RWPE2 (cell line): ENCODE measurements at places on chromosomes 3 and 15.

GRCh38 chr3:98823791-98824190 lies 60.7 kb downstream of the ST3GAL6 start:
- DNase-seq: no peak

DNA sequence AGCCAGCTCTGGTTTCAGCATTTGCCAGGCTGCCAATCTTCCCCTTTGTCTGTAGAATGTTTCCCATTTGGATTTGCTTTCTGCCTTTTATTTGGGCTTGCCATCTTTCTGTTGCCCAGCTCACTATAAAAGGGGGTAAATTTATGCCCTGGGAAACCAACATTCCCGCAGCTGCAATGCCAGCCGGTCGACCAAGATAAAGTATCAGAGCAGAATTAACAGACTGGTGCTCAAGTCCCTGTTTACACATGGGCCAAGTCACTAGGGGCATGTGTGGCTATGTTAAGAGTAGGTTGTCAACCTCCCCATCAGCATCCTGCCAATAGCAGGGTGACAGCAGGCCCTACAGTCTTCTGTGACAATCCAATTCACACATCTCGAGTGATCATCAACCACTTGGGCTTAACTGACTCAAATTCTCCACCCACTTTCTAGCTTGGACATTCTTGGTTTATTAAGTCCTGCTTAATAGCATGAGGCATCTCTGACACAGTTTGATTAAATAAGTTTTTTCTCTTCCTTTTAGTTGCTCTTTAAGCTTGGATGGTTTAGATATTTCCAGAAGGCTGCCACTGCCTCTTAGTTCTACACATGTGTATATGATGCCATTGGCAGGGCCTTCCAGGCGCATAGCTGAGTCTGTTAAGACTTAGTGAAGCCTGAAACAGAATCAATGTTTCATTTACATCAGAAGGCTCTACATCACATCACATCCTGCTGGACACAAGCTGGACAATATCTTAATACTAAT lies 24.1 kb upstream of the VEPH1 start:
- no peak for DNase-seq

GRCh38 chr3:119388577-119388976 lies 74.8 kb downstream of the TMEM39A start:
- no peak for DNase-seq

DNA sequence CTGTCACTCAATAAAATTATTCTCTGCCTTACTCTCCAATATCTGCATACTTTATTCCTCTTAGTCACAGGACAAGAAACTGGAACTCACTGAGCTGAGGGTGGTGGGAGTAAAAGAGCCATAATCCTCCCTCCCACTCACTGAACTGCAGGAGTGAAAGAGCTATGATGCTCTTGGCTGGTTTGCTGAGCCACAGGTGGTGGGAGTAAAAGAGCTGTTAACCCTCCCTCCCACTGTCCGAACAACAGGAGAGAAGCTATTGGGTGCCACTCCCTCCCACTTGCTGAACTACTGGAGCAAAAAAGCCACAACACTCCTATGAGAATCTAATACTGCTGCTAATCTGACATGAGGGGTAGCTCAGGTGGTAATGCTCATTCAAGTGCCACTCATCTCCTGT lies 391.0 kb downstream of the NSUN3 start:
- DNase-seq: no peak

DNA sequence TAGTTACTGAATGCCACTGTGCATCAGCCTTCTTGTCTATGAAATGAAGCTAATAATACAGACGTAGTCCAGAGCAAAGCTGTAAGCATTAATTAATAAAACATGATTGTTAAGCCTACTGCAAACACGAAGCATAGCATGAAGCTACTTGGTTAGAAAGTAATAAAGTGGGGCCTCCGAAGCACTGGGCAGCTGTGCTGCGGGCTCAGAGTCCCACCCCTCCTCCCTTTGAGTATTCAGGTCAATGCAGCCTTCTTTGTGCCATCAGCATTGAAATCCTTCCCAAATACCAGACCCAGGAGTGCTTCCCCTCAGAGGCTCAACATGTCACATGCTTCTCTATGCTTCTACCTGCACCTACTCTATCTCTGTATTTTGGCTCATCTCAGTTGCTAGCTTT lies 1112.6 kb downstream of the IGSF11 start:
- DNase-seq: no peak

- peak; percentile 61 for DNase-seq
These were observed 245.0 kb downstream of the UACA start for GRCh38 chr15:70518201-70519003.

DNA sequence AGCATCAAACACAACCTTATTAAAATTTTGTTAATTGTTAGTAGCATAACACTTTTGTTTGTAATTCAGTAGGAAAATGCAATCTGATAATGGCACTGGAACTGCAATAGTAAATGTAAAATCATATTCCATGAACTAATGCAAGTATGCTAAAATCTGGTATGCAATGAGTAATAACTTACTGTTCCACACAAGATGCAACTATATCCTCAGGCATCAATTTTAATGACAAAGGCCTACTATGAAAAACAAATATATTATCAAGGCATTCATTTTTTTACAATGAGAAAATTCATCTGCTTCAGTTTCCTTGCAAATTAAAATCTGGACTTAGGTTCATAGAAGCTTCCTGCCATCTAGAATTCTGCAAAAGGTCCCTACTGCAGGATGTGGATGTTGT lies 1.4 kb upstream of the NSMCE3 start:
- DNase-seq: no peak

- DNase-seq: no peak
These were observed 4.3 kb upstream of the SLC6A20 start for GRCh38 chr3:45800611-45801010.

DNA sequence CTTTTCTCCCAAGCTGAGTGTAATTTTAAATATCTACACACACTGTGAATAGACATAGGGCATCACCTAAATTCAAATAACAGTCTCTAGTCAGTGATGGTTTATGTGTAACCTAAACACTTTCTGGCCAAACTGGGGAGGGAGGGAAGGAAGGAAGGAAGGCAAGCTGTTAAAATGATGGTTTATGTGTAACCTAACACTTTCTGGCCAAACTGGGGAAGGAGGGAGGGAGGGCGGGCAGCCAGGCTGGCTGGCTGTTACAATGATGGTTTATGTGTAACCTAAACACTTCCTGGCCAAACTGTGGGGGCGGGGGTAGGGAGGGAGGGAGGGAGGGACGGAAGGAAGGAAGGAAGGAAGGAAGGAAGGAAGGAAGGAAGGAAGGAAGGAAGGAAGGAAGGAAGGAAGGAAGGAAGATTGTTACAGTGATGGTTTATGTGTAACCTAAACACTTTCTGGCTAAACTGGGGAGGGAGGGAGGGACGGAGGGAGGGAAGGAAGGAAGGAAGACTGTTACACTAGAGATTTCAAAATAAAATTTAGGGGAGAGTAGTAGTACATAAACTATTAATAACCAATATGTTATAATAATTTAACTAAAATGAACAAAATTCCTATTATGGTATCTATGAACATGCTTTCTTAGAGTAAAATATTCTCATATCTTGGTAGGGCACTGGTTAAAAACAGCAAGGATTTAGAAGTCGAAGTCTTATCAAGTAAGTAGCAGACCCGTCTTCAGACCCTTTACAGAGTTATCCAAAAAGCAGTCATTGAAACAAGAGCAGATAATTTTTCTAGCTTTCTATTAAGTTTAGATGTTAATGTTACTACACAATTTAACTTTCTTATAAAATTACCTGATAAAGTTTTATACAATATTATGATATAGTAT lies 148.1 kb downstream of the LMLN start:
- no peak for DNase-seq

GRCh38 chr3:56795829-56796185 lies 5.9 kb downstream of the ARHGEF3 start:
- DNase-seq: no peak

DNA sequence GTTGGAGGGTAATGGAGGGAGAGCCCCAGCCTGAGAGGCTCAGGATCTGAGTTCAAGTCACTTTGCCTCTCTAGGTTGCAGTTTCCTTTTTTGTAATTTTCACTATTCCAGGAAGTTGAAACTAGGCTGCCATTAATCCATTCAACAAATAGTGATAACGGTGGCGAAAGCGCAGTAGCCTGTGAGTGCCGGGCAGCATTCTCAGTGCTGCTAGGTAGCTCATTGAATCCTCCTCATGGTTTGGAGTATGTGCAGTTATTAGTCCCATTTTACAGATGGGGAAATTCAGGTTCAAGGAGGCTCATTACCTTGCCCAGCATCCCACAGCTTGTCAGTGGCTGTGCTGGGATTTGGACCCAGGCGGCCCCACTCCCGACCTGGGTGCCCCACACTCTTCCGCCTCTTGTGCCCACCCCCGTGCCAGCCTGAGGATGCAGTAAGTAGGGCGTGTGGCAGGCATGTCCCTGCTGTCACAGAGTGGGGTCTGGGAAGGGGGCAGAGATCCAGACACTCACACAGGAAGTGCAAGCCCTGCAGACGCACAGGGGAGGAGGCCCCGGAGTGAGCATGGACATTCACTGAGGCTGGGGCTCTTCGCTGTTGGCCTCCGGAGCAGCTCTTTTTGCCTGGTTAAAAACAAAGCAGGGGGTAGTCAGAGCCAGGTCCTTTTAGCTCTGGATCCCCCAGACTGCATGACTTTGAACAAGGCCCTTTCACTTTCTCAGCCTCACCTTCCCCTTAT lies 58.8 kb downstream of the SLC6A6 start:
- no peak for DNase-seq

- DNase-seq: no peak
These were observed 40.8 kb upstream of the SLC6A11 start for GRCh38 chr3:10775259-10775658.

DNA sequence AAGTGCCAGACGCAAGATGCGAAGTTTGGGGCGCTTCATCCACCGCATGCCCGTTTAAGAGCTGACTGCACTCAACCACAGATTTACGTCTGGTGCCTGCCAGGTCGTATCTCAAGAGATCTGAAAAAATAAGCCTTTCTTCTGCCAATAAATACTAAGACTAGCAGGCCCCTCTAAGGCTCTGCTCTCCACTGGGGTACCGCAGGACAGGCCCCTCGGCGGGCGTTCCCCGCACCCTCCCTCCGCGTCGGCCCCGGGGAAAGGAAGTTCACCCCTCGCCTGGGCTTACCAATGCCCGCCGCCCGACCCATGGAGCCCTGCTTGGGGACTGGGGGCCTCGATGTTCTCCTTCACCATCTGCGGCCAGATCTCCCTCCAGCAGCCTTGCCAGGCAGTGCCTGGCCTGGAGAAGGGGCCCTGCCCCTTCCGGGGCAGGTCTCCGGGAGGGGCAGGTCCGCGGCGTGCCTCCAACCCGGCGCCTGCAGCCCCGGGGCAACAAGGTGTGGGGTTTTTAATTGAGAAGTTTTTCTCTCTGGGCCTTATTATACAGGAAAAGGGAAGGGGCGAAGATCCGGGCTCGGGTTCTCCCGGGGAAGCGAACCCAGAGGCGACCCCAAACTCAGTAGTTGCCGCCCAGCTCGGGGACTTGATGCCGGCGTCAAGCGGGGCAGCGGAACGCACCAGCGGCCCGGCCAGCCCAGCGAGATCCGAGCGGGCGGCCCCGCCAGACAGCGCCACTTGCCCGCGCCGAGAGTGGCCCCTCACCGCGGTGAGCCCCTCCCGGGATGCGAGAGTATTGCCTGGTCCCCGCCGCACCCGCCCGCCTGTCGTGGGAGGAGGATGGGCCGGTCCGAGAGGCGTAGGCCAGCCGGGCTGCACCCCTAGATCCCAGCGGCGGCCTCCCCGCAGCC lies 735 bp downstream of the GOLGA8B start:
- DNase-seq: peak; percentile 75

DNA sequence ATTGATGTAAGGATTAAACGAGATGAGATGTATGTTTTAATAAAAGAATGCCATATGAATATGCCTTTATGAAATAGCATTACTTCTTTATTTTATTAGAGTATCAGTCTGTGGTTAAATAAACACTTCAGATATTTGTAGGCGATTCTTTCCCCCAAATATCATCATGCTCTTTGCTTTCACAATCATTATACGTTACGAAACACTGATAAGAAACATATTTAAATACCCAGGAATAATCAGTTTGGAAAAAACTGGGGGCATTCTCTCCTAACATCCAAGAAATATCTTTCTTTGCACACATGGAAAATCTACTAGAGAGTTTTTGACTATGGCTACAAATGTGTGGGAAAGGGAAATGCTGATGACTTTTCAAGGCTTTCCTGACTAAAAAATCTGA lies 4.4 kb upstream of the PLAAT1 start:
- DNase-seq: no peak

DNA sequence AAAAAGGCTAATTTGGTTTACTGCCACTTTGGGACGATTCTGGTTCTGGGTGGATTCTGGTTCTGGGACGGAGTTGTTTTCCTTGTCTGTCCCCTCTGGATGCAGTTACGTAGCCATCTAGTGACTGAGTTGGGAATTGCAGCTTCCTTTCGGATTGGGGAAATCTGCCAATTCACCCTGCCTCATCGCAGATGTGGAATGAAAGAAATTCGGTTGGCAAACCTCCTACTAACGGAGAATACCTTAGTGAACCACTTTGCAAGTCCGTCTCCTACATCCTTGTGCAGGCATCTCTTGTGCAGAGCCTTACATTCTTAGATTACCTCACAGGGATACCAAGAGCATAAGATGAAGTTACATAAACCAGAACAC lies 31.5 kb upstream of the AP4E1 start:
- no peak for DNase-seq

- DNase-seq: no peak
These were observed 521.2 kb downstream of the FOXP1 start for GRCh38 chr3:71062037-71062932.

- no peak for DNase-seq
These were observed 449.7 kb downstream of the FOXP1 start for GRCh38 chr3:71133865-71134264.

DNA sequence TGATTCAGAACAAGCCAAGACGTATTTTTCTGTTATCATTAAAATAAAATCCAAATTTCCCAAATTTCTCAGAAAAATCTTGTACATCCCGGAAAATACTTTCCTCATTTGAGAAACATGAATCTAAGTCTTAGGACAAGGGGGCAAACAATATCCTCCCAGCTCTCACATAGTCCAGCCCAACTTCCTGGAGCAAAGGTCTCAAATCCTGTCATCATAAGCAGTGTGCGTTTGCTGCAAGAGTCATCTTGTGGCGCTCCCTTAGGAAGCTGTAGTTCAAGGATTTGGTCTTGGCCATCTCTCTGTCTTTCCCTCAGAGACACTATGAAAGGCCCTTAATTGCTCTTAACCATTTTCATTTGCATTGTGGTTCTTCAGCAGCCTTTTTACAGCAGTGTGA lies 57.5 kb upstream of the GSK3B start:
- no peak for DNase-seq

DNA sequence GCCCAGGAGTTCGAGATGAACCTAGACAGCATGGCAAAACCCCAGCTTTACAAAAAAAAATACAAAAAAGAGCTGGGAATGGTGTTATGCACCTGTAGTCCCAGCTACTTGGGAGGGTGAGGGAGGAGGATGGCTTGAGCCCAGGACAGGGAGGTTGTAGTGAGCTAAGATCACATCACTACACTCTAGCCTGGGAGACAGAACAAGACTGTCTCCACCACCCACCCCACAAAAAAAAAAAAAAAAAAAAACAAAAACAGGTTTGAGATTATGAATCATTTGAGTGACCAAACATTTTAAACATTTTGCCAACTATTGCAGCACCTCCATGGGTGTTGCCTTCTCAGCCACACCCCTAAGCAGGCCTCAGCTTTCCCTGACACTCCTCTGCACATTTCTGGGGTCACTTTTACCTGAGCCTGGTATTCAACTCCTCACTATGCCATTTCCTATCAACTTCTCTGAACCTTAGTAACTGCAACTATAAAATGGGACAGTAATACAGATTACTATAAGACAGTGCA lies 41.8 kb downstream of the IL5RA start:
- DNase-seq: no peak

GRCh38 chr3:4574426-4574965 lies 81.3 kb downstream of the ITPR1 start:
- no peak for DNase-seq

- DNase-seq: no peak
These were observed 38.4 kb downstream of the ANAPC13 start for GRCh38 chr3:134447351-134447750.

- DNase-seq: no peak
These were observed 267.0 kb downstream of the THRB start for GRCh38 chr3:24227635-24228034.
